Urothelium cell line (cell line): ENCODE measurements at places on chromosomes 2 and 18.
A peak's percentile ranks its signal among the peaks of the same experiment; 100 is the strongest.

DNA sequence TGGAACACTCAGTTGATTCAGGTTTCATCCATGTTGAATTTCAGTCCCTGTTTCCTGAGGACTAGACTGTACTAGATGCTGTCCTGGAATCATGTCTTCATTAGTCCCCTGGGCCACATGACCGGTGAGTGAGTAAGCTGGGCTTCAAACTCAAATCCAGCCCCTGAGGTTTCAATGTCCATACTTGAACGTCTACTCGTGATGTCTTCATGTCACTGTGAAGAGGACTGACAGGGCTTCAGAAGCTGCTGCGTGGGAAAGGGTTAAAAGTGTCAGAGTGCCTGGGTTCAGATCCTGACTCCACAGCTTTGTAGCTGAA lies 101.2 kb downstream of the CDK15 start:
- DNase-seq = no peak

GRCh38 chr2:236628256-236628901 lies 58.8 kb downstream of the ACKR3 start:
- DNase-seq = no peak

GRCh38 chr2:84946204-84947009 lies 24.6 kb upstream of the KCMF1 start:
- peak; percentile 88 for DNase-seq

DNA sequence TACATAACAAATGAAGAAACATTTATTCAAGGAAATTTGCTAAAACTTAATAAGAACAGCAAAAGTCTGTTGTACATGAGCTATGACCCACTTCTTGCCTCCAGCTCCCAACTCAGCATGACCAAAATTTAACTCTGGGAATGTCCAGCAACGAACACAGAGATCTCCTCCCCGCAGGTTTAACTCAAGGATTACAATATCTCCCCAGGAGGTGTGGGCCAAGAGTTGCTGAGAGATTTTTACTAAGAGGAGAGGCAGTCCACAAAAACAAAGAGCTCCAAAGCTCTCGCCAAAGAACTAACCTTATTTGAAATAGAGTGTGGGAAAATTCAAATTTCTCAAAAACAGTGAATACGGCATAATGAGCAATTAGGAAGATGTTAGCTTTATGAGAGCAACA lies 318.5 kb downstream of the GRB14 start:
- DNase-seq = no peak

- DNase-seq = no peak
Measured at GRCh38 chr2:101234169-101234938, 18.3 kb upstream of the CNOT11 start.

GRCh38 chr2:226130192-226130591 lies 669.4 kb downstream of the IRS1 start:
- peak; percentile 13 for DNase-seq

DNA sequence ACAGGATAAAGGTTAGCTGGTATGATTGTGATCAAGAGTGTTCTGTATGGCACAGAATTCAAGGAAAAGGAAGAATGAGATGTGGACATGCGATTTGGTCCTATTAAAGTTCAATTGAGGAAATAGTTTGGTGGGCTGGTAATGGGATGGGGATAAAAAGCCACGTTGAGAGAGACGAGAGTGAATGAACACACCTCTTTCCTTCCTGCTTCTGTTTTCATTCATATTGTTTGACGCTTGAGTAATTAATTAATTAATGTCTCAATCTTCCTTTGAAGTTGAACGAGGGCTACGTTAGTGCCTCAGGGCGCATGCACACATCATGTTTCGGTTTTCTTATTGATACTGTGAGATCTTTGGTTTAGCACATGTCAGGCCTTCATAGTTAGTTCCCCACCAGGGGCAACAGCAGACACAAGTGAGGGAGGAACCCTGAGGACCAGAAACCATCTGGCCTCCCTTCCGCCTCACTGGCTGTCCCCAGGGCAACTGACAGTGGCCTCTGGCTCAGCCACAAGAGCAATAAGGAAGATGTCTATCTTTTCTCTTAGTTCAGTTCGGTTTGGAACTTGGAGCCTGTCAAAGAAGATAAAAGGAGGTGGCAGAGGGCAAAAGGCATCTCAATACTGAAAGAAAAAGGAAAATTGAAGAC lies 116.0 kb downstream of the LIPG start:
- DNase-seq = no peak

DNA sequence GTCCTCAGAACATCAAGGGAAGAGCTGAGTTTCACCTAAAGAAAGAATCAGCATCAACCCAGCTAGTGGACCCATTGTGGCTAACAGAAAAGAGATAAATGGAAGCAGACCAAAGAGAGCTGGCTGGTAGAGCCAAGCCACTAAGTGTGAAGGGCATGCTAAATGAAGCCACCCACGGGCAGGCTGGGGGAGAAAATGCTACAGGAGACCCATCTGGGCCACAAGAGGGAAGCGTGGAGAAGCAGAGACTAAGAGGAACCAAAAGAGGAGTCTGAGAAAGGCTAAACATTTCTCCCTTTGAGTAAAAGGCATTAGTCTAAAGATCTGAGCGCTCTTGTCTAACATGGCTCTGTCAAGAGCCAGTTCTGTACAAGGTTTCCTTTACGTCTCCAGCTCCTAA lies 15.8 kb downstream of the CWC22 start:
- no peak for DNase-seq

DNA sequence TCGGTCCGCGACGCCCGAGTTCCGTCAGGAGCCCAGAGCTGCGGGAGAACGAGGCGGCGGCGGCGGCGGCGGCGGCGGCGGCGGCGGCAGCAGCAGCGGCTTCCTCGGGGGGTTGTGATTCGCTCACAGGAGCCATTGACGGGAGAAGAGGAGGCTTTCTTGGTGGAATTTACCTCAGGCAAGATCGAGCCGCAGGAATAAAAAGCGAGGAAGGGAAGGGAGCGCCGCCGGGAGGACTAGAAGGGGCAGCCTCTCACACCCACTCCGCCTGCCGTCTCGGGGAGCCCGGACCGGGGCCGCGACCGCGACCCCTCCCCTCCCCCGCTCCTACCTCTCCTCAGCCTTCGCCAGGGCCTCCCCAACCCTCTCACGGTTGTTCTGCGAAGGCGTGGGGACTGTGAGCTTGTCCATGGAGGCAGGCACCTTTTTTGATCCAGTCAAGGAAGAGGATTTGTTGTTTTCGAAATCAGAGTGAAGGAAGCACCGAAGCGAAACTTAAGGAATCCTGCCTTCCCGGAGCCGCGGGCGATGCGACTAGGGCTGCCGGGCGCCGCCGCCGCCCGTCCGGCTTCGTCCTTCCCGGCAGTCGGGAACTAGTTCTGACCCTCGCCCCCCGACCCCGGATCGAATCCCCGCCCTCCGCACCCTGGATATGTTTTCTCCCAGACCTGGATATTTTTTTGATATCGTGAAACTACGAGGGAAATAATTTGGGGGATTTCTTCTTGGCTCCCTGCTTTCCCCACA lies 506 bp downstream of the BMPR2 start:
- DNase-seq = peak; percentile 33

- DNase-seq = no peak
Measured at GRCh38 chr18:60493066-60493465, 120.5 kb upstream of the MC4R start.

DNA sequence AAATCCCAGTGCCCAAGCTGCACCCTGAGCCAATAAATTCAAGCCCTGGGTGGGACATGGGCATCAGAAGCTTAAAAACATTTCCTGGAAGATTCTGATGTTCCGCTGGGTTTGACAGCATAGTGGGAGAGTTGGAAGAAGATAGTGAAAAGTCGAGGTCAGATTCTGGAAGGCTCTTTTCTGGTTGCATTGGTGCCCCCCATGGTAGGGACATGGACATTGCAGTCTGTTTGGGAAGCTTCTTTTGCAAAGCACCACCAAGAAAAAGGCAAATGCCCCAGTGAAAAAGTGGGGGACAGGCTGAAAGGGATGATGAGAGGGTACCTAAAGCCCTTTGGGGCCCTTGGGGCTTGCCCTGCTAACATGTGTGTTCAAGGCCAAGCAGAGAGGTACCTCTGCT lies 21.0 kb downstream of the MERTK start:
- DNase-seq = no peak

DNA sequence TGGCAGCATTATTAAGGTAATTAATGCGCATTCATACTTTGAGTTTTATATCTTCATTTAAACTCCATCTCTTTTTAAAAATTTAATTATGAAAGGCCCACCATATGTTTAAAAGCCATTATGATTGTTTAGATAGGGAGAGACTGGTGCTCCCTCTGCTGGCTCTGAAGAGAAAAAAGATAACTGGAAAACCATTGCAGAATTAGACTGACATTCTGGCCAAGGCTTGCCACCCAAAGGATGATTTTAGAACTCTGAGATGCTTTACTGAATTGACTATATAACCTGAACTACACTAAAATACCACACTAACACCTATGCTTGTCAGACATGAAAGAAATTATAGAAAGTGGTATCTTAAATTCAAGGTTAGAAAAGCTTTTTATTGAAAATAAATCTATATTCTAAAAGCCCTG lies 127.6 kb upstream of the SPOPL start:
- peak; percentile 30 for DNase-seq

DNA sequence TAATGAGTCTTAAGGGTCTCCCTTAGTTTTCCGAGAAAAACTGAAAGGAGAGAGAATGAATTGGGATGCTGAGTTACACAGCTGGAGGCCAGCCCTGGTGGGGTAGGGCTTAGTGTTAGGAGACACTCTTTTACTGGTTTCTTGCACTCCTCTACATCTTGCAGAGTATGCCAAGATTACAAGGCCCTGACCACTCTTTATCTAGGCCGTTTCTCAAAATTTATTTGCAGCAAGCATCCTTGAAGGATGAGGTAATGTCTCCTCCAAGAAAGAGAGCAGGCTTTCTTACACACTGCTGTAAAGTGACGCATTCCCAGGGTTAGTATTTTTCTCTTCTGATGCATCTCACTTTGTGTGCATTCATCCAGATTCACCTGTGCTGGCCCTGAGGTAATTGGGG lies 166.2 kb downstream of the TDRD15 start:
- DNase-seq = peak; percentile 52

GRCh38 chr2:181357979-181358378 lies 99.2 kb upstream of the ITGA4 start:
- no peak for DNase-seq

DNA sequence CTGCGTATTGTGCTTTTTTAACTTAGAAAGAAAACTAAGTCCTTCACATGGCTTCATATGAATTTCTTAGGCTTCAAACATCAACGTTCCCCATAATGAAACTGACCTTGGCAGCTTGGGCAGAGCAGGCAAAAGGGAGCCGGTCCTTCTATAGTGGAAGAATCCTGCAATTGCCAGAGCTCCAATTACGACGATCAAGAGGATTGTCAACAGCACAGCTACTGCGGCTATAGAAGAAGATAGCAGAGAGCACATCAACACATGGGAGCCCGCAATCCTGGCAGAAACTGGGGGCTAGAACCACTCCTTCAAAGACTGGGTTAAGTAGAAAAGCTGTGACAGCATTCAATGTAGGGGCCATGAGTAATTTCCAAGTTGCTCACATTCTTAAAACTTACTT lies 69.8 kb downstream of the DHRS9 start:
- DNase-seq = no peak

GRCh38 chr2:111669928-111670695 lies 213.9 kb downstream of the ANAPC1 start:
- no peak for DNase-seq

- DNase-seq = no peak
Measured at GRCh38 chr18:2797951-2798350, 48.9 kb upstream of the EMILIN2 start.

DNA sequence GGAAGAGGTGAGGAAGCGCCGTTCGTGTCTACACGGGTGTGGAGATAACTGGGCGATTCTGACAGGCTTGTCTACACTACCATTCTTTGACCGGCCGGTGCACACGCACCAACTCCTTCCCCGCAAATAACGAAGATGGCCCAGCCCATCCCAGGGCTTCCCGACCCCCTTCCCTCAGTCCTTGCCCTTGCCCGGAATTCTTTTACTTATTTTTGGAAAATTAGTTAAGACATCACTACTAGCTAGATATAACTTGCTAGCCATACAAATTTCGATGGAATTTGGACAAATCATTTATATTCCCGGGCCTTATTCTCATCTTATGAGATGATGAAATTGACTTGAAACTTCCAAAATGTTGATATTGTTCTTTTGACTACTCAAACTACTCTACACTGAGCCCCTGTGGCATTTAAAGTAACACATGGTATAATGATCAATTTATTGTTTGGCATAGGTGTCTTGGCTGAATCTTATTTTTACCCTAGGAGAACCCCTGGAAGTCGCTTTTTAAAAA lies 1.3 kb downstream of the ERICH2 start:
- DNase-seq = no peak

DNA sequence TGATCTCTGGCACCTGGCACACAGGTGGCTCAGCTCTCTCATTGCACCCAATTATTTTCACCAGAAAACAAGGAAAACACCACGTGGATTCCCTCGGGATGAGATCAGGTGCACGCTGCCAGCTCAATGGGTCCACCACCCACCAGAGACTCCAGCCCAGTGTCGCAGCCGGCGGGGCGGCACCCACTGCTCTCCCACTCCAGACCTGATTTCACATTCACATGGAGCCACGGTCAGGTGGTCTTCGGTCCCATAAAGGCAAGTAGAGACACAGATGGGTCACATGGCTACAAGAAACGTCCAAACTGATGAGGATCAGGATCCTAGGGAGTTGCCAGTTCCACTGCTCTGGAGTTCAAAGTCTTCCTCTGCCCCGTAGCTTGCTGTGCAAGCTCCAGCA lies 217.6 kb downstream of the ANKRD30B start:
- DNase-seq = no peak

DNA sequence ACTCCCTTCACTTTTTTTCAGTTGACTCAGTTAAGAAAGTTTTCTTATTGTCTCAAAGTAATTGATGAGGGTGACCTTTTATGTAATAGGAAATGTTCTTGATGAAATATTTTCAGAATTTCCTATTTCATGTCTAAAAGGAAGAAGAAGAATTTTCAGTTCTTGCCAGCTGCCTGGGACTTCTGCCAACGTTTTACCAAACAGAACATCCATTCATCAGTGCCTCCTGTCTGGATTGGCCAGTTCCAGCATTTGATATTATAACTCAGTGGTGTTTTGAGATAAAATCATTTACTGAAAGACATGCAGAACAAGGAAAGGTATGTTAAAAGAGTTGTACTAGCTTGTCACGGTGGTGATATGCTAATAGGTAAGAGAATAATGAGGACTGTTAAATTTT lies 104.7 kb upstream of the MYO3B start:
- peak; percentile 21 for DNase-seq

GRCh38 chr2:56127463-56128152 lies 56.2 kb upstream of the CCDC85A start:
- no peak for DNase-seq

DNA sequence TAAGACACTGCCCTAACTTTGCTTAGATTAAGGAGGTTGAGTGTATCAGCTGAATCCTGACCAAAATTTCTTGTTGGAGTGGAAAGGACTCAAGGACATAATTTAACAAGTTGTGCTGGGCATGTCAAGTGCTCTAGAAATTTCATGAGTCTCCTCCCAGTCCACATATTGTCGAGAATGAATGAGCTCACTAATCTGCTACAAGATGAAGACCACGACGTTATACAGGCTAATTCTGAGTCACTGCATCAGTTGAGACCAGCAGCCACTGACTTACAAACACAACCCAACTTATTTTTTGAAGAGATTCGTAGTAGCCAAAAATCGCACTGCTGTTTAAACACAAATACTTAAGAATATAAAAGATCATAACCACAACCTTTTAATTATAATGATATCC lies 28.7 kb upstream of the SLC8A1 start:
- DNase-seq = no peak
